ENCODE measurements at places on chromosomes 6 and 20.

GRCh38 chr6:81752084-81752920, at the start of gene TENT5A:
Gene TENT5A (minus strand): TSS chr6:81752681. CDS start chr6:81752141, 540 bp downstream.
- peak; percentile 85 for DNase-seq

GRCh38 chr6:39948199-39948791, 14.0 kb upstream of the MOCS1 start:
- DNase-seq: no peak

DNA sequence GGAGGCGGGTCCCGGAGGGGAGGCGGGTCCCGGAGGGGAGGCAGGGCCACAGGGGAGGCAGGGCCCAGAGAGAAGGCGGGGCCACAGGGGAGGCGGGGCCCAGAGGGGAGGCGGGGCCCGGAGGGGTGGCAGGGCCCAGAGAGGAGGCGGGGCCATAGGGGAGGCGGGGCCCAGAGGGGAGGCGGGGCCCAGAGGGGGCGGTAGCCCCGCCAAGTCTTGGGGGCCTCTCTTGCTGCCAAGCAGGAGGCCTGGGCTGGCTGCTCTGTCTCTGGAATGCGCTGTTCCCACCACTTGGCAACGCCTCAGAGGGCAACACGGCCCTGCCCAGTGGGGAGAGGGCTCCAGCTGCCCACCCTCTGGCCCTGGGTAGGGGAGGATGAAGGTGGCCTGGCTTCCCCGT, 80.5 kb downstream of the YTHDF1 start:
- no peak for DNase-seq

GRCh38 chr6:37691904-37692806, 5.5 kb downstream of the MDGA1 start:
- peak; percentile 83 for DNase-seq

DNA sequence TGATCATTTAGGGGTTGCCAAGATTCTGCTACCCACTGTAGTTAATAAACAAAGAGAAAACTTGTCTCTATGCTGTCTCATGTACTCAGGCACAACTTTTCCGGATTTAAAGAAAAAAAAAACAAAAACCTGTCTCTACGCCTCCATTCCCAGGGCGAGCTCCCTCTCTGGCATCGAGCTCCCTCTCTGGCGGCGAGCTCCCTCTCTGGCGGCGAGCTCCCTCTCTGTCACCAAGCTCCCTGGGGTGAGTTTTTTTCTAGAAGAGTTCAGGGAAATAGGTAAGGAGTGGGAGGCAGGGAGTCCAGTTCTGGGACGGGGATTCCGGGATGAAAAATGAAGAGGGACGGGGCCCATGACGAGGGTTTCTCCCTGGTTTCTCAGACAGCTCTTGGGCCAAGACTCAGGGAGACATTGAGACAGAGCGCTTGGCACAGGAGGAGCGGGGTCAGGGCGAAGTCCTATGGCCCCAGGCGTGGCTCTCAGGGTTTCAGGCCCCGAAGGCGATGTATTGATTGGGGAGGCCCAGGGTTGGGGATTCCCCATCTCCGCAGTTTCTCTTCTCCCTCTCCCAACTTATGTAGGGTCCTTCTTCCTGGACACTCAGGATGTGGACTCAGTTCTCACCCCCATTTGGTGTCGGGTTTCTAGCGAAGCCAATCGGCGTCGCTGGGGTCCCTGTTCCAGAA, 16.5 kb upstream of the HLA-A start:
- no peak for DNase-seq

DNA sequence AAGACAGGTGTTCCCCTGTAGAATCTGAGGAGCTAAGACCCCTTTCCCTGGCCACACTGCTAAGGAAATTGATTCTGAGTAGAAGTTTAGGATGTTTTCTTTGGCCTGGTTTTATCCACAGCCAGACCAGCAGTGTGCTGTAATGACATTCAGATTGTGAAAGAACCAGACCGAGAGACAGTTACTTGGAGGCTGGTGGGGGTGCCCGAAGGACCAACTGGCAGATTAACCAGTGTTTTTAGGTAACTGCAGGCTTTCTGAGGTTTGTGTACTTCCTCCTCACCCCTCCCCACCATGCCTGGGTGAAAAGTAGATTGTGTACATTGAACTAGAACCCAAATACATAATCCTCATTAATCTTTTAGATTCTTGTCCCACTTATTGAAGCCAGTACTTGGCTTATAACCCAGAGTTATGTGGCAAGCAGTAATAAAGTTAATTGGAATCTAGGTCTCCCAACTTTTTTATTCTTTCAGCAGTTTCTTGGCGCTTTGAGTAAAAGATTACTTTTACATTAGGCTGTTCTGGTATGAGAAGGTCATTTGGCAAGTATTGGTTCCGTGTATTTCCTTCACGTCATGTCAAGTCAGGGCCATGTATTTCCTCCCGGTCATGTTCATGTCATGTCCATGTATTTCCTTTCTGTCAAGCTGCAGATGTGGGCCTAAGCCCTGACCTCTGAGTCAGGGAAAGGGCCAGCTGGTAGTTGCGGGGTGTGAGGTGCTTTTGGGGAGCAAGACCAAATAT, 93.7 kb downstream of the TCP11 start:
- DNase-seq: no peak

DNA sequence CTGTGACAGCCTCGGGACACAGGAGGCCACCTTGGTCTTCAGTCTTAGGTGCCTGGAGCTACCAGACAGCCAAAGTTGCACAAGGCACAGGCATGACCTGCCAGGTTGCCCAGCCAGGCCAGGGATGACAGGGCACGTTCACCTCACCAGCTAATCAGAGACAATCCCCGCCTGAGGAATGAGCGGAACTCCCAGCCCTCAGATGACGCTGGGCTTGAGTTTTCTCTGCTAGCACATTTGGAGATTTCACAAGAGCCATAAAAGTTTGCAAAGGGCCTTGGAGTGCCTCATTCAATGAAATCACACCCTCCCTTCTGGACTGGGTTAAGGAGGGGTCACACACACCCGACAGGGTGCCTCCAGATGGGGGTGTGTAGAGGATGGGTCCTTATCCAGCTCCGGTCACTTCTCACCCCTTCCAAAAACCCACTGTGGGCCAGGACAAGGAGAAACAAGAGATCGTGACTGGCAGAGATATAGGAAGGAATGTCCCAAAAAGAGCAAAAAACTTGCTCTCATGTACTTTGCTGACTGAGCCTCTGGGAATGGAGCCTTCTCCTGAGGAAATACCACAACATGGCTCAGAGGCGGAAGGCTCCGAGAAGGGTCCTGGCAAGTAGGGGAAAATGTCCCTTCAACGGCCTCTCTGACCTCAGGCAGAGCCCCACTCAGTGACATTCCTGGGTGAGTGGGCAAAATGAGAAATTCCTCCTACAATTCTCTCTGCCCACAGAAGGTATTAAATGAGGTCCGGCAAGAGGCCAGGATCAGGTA, 121.6 kb downstream of the ISM1 start:
- no peak for DNase-seq

DNA sequence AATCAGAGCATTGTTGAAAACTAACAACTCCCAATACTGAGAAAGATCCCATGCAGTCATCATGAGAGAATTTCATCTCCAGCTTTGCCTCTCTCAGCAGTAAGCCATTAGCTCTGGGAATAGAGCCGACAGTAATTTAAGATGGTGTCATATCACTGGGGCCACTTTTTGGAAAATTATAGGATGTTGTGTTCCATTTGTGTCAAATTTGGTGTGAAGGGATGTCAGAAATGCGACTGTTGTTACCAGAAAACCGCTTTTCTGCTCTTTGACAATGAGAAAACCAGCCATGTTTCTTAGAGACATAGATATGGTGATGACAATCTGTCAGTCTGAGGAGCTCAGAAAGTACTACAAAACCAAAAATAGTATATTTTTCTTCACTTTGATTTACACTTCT, 106.3 kb upstream of the KHDRBS2 start:
- no peak for DNase-seq

DNA sequence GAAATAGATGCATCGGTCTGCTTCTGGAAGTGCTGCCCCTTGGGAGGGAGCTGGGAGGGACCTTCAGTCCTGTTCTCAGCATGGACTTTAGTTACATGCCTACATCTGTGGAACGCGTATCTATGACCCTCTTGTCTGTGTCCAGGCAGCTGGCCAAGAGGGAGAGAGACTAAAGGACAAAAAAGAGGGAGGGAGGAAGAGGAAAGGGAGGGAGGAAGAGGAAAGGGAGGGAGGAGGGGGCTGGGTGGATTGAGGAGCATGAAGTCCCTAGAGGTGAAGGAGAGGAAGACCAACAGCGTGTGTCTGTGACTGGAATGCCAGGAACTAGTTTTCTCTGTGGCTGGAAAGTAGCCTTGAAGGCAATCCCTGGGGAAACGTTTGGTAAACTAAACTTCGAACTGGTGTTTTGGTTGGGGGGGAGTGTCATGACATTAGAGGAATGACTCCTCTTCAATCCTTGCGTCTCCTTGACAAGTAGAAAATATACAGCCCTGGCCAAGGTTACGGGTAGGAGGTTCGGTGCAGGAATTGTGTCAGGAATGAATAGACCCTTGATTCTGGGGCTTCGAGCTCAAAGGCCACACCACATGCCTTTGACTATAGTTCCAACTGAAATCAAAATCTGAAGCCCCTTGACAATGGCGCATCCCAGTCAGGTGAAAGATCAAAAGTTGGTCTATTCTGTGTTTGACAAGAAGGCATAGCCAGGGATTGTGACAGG, 52.0 kb upstream of the PLEKHG1 start:
- no peak for DNase-seq

GRCh38 chr6:11460837-11461661, 76.5 kb upstream of the TMEM170B start:
- no peak for DNase-seq

DNA sequence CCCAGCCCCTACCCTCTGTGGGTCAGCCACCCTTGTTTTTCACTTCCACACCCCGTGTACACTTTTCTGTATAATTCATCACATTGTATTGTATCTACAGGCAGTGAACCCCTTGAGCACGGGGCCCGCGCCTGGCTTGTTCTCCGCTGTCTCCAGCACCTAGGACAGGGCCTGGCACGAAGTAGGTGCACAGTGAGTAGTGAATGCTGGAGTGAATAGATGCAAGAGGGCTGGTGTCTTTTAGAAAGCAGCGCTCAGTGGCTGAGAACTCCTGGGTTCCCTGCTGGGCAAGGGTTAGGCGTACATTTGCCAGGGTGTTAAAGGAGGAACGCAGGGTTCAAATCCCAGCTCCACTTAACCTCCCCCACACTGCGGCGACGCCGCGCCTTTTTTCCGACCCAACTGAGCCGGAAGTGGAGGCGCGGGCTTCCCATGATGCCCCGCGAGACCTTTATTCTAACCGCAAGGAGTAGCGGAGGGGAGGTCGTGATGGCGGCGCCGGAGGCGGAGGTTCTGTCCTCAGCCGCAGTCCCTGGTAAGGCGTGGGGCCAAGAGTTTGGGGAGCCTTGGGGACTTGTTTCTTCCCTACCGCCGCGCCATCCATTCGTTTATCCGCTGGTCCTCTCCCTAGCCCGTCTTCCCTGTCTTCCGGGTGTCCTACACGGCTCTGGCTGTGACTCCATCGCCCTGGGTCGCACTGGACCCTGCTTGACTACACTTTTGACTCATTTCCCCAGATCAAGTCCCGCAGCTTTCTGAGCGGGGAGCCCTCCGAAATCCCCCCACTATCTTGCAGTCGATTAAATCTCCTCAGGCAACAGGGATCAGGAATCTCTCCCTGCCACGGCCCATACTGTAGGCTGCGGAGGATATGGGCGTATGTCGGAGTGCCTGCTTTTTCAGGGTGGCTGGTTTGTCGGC, at the start of gene MAD2L1BP:
TSS of gene MAD2L1BP (plus strand) at position 454 of the 921 bp plus-strand sequence. CDS start at position 490, 36 bp downstream.
- peak; percentile 85 for DNase-seq

- DNase-seq: no peak
These were observed 695 bp downstream of the ARHGAP18 start for GRCh38 chr6:129709196-129709768.

GRCh38 chr20:8394308-8394945, 262.4 kb downstream of the PLCB1 start:
- no peak for DNase-seq

- no peak for DNase-seq
These were observed 31.9 kb upstream of the PRSS35 start for GRCh38 chr6:83480470-83480869.

- no peak for DNase-seq
These were observed 28.6 kb upstream of the GTSF1L start for GRCh38 chr20:43755390-43755789.

DNA sequence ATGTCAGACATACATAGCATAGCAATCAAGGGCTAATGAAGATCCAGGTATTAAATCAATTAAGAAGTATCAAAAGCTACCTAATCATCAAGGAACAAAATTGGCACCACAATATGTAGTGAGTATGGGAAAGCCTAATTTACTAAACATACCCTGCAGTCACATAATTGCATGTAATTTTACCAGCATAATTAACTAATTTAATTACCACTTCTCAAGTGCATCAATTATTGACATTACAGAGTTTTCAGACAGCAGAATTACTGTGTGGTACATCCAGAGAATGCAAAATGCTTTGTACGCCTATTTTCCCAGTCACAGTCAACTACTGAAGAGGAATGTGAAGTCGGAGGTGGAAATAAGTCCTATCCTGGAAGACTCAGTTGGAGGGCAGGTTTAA, 279.0 kb upstream of the ID4 start:
- no peak for DNase-seq

GRCh38 chr20:61596687-61597330, 344.7 kb downstream of the CDH4 start:
- DNase-seq: no peak

- no peak for DNase-seq
These were observed 62.0 kb upstream of the BCLAF1 start for GRCh38 chr6:136351518-136352110.

GRCh38 chr6:158539413-158539812, 20.5 kb upstream of the TMEM181 start:
- no peak for DNase-seq

- no peak for DNase-seq
These were observed 780.9 kb downstream of the TBC1D32 start for GRCh38 chr6:120553353-120553752.

- no peak for DNase-seq
These were observed 13.5 kb upstream of the SMIM26 start for GRCh38 chr20:18553746-18554145.

GRCh38 chr20:34115232-34115631, 3.2 kb upstream of the EIF2S2 start:
- DNase-seq: no peak

DNA sequence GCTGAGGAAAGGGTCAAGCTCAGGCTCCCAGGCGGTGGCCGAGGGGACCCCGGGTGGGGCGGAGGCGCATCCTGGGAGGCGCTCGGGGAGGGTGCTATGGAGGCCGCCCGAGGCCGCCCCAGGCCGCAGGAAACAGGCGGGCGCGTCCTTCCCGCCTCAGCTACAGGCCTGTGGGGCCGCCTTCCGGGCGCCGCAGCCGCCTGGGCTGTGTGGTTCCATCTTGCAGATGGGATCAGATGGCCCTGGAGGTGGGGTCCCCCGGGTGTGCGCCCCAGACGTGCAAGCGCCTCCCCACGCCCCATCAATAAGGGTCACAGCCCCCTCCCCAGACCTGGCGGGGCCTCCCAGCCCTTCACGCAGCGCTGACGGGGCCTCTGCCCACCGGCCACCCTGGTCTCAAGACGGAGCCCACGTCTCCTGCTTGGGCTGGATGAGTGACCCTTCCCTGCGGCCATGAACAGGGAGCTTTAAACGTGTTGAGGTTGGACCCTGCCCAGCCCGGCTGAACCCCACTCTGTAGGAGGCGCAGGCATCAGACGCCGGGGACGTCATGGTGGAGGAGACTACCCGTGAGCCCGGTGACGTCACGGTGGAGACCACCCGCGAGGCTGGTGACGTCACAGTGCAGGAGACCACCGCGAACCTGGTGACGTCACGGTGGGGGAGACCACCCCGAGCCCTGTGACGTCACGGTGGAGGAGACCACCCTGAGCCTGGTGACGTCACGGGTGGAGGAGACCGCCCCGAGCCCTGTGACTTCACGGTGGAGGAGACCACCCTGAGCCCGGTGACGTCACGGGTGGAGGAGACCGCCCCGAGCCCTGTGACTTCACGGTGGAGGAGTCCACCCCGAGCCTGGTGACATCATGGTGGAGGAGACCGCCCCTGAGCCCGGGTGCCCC, 267.0 kb downstream of the DLL1 start:
- DNase-seq: no peak
